Hippocampal formation (tissue), 2 donors: ENCODE measurements at places on chromosomes 7 and 10.

- no peak for DNase-seq
These were observed 356.4 kb downstream of the TNS3 start for GRCh38 chr7:47225387-47226131.

DNA sequence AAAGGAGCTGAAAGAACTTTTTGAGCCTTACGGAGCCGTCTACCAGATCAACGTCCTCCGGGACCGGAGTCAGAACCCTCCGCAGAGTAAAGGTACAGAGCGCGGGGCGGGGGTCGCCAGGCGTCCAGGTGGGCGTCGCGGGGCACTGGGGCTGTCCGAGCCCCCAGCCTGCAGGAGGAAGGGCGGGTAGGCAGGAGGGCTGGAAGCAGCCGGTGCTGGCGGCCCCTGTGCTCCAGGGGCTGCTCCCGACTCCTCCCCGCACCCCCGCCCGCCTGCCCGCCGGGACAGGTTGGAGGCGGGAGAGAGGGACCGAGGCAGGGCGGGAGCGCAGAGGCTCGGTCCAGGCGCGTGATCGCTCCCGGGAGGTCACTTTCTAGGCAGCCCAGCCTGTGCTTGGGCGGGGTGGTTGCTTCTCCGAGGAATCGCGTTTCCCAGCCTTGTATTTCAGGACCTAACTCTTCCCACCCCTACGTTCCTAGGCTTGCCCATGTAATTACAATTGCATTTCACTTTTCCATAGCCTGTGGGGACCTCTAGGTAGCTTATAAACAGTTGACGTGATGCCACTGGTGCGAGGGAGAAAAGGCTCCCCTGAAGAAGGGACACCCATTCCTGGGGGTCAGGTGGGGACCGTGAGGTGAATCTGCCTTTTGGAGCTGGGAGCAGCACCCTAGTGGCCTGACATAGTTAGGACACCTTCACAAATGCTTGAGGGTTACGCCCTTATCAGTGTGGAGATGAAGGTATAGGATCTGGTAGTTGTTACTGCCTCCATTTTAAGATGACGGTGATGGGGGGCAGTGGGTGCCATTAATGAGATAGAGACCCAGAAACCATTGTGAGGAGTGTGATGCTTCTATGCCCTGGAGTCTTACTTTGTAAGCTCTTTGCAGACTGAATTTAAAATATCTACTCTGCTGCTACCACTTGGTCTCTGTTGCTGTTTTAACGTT is 148.2 kb downstream of the CELF2 start:
- peak; percentile 35 for DNase-seq

DNA sequence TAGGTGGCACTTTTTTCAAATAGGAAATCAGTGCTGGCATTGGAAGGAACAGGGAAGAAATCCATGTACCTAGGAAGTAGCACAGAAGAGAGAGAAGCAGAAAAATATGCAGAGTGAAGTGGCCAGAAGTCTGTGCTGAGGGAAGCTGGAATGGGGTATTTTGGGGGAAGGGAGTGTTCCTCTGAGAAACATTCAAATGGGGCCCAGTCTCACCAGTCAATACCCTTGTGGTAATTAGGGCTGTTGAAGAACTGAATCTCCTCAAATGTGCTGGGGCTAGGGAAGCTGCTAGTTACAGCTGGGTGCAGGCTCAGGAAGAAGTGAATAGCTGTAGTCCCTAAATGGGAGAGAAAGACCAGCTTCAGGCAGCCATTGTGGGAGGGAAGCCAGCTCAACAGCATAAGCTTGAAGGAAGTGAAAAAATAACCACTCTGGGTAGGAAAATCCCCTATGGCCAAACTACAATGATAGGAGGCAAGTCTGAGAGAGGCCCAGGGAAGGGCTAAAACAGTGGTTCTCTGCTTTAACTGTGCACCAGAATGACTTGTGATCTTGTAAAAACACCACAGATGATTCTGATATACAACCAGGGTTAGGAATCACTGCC is 7.6 kb downstream of the NDST2 start:
- no peak for DNase-seq

GRCh38 chr10:126509182-126509581 is 120.9 kb upstream of the ADAM12 start:
- DNase-seq = no peak

GRCh38 chr10:99345350-99345749 is 16.2 kb downstream of the CNNM1 start:
- no peak for DNase-seq

DNA sequence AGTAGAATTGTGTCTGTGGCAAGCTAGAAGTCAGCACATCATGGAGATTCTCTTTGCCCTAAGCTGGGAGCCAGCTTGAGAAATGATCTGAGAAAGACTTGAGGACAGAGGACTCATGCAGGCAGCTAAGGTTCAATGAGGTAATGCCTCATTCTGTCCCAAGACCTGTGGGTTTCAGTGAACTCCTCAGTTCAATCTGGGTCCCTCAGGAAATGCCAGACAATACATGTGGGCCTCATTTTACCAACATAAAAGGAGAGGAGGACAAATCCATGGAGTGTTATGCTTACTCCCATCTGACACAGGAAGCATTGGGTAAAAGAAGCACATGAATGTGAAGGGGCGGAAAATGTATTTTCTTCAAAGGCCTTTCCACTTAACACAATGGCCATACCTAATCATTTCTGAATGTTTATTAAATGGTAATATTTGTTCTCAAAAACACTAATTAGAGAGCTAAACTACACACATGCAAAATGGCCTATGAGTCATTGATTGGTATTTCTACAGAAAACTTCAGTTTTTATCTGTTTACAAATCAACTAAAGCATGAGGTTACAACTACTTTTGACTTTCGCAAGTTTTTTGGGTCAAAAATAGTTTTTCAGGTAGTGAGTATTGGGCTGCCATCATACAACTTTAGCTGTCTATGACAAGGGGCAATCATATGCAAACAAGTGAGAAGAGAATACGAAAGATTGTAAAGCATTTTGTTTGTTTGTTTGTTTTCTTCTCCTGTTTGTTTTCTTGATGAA is 205.3 kb downstream of the CHRM2 start:
- no peak for DNase-seq

- DNase-seq = no peak
These were observed 493 bp downstream of the ZMIZ2 start for GRCh38 chr7:44748948-44749731.

DNA sequence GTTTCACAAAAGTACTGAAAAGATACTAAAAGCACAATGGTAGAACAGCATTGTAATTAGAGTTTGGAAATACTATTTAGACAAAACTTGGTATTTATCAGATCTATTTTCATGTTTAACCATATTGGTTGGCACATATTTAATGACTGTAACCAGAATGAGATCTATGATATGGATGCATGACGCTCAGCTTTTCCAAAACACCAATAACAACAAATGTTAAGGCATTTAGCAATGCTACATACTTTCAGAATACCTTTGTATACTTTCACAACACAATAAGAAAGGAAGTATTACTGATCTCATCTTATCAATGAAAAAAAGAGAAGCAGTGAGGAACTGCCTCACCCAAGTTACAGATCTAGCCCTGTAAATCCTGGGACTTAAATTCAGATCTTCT is 74.8 kb downstream of the THSD7A start:
- DNase-seq = no peak

DNA sequence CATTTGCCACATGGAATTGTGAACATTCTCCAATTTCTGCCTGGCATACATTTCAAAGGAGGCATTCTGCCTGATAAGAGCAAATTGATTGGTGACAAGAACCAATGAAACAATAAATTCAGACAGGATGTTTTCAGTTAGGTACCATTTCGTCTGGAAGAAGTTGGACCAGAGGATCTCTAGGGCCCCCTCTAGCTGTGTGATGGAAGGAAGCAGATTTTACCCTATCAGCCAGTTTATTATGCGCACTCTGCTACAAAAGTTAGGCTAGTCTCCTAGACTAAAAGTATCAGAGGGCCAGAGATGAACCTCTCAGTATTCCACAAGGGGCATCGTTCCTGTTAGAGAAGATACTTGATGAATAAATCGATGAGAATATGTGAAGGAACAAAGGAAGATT is 118.0 kb downstream of the BUB3 start:
- no peak for DNase-seq

DNA sequence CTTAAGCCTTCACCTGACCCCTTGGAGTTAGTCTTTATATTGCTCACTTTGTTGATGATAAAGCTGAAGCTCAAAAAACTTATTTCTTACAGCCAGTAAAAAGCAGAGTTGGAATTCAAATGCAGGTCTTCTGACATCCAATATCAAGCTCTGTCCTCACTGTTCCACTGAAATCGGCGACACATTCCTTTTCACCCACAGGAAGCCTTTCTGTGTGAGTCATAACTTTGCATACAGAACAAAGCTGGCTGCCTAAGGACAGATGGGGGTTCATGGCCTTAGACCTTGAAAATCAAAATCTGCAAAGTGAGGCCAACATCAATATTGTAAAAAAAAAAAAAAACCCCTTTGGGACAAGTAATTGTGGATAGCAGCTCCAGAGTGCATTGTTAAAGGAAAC is 21.8 kb upstream of the AKR1B1 start:
- no peak for DNase-seq

- no peak for DNase-seq
These were observed 58.8 kb downstream of the CREM start for GRCh38 chr10:35185260-35186034.

DNA sequence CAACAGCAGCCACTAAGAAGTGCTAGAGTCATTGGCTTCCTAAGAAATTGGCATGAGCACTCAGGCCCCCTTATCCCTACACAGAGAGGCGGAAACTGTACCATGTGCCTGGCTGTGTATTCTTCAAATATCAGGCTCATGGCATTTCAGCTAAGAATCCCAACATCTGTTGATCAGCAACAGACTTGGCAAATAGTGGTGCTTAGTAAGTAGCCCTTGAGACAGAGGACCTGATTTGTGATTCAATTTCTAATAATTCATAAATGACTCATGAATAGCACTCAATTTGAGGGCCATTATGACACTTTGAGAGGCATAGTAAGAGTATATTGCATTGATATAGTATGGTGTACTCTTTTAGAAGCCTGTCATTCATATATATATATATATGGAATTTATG is 309.1 kb downstream of the LRMDA start:
- DNase-seq = no peak

DNA sequence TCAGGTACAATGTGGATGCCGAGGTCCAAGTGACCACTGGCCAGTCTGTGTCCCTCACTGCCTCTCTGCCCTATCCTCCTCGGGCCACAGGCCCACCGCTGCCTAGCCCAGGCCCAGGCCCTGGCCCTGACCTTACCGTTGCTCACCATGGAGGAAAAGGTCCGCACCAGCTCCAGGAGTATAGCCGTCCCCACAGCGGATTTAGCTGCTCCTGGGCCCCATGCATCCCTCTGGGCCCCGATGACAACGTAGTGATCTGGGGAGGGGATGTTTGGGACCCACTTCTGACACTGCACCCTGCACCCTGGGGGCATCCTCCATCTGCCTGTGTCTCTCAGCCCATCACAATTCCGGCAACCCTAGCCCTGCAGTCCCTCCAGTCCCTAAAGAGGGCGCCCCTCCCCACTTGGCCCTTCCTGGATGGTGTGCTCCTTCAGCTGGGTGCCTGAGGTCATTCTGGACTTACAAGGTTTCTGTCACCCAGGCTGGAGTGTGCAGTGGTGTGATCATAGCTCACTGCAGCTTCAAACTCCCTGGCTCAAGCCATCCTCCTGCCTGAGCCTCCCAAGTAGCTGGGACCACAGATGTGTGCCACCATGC is 12.1 kb downstream of the TFR2 start:
- no peak for DNase-seq

DNA sequence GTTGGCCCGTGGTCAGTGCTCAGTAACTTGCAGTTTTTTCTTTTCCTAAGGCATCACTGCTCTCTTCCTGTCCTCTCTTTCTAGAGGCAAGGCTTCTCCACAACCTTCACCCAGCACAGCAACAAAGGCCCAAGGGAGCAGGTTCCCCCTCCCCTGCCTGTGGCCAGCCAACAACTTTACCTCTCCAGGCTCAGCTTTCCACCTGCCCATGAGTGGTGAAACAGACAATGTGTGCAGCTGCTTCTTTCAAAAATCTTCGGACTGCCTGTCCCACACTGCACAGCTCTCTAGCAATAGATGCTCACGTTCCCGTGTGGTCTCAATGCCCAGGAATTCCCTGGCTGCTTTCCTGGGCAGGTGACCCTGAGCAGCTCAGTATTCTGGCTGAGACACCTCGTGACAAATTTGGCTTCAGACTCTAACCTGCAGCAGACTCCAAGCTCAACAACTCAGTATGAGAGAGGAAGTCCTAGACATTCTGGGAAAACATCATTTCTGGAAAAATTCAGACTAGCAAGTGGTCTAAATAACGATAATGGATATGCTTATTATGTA is 28.9 kb upstream of the TMEM72 start:
- DNase-seq = no peak

DNA sequence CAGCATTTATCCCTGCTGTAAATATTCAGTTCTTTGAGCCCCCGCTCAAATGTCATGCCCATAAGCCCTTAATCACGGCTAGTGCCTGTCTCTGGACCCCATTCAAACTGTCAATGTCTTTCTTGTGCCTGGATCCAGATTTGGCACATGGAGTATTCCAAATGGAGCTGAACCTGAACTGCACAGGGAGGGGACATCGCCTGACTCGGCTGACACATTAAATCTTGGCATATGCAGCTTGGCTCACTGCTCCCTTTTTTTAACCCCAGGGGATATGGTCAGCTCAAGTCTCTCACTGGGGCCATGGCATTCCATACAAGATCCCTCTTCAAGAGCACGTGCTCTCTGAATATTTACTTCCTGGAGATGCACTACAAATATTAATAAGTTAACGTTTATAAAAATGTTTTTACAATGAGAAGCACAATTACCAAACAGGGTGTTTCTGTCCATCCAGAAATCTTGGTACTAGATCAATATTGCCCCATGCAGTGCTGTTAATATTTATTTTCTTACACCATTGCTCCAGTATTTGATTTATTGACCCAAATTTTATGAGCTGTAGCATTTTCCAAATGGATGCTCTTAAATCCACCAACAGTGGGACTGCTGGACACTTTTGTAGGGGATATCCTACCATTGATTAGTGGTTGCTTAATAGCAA is 57.4 kb downstream of the FGFR2 start:
- no peak for DNase-seq

- DNase-seq = no peak
These were observed 3.1 kb upstream of the ZAN start for GRCh38 chr7:100730136-100730800.

- DNase-seq = no peak
These were observed 170.4 kb downstream of the EGFR start for GRCh38 chr7:55189146-55189766.

GRCh38 chr7:129298268-129298893 is 73.6 kb downstream of the AHCYL2 start:
- peak; percentile 8 for DNase-seq
